Suprapubic skin (tissue), 4 donors: ENCODE measurements at places on chromosomes 7 and 10.

GRCh38 chr7:77537778-77538280 is 734 bp downstream of the PTPN12 start:
- peak; percentile 72 for DNase-seq

- DNase-seq, result no peak
Measured at GRCh38 chr7:137836541-137836940, 10.2 kb downstream of the DGKI start.

GRCh38 chr7:41045556-41046123 is 657.2 kb downstream of the INHBA start:
- no peak for DNase-seq

- DNase-seq, result no peak
Measured at GRCh38 chr10:70830164-70830563, 14.4 kb downstream of the SGPL1 start.

DNA sequence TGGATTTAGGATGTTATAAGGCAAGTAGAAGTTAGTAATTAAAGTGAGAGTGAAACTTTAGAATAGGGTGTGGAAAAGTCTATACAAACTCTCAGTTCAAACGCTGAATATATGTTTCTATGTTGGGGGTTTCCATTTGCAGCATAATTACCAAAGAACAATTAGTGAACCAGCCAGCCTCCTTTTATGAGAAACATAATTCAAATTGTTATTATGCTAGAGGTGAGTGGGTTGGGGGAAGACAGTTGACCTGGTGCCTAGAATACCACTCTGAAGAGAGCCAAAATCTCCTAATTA is 435.8 kb downstream of the MDFIC start:
- no peak for DNase-seq

- no peak for DNase-seq
Measured at GRCh38 chr7:43880596-43880995, 11.3 kb upstream of the MRPS24 start.

GRCh38 chr10:107553470-107553869 is 389.0 kb upstream of the SORCS1 start:
- DNase-seq, result no peak

DNA sequence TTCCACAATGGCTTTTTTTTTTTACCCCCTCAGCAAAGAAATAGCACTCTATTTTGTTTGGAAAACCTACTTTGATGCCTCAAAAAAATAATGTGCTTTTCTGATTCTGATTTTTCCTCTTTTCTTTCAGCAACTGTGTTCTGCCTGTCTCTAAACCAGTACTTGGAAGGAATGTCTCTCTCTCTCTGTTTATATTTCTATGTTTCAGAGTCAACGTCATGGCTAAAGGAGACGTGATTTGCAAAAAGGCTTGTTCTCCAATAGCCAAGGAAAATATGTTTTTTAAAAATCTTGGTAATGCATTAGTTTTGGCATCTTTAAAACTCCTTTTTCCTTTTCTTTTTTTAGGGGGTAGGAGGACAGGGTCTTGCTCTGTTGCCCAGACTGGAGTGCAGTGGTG is 56.0 kb upstream of the SDK1 start:
- DNase-seq, result no peak

- DNase-seq, result no peak
Measured at GRCh38 chr10:101292194-101293006, 61.6 kb upstream of the BTRC start.

DNA sequence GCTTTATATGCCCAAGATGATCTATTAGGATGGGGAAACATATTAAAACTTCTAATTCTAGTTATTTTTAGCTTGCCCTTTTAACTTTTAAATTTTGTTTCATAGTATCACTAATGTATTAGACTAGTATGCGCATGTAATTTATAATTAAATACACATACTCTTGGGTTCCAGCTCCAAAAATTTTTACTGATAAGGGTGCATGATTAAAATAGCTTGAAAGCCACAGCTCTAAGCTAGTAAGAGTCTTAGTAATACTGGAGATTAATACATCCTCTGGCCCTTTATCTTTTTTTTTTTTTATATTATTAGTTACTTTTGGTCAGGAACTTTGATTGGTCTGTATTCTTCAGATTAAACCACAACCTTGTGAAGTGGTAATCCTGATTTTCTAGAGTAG is 53.6 kb downstream of the ATXN7L1 start:
- DNase-seq, result no peak

GRCh38 chr10:51422311-51423120 is 276.9 kb downstream of the CSTF2T start:
- DNase-seq, result no peak

DNA sequence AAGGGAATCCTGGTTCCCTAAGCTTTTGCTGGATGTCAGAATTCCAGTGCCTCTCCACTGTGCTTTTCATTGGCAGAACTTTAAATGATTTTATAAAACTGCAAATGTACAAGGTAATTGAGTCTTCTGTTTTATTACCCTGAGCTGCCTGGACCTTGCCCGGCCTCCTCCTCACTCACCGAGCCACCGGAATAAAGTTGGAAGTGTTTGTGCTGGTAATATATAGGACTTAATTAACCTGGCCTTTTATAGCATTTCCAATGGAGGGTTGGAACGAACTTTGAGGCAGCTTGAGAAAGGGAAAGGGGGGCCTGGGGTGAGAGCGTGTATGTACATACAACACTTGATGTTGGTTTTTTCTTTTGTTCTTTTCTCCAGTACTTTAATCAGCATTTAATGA is 43.4 kb downstream of the ZNF503 start:
- DNase-seq, result peak; percentile 7

DNA sequence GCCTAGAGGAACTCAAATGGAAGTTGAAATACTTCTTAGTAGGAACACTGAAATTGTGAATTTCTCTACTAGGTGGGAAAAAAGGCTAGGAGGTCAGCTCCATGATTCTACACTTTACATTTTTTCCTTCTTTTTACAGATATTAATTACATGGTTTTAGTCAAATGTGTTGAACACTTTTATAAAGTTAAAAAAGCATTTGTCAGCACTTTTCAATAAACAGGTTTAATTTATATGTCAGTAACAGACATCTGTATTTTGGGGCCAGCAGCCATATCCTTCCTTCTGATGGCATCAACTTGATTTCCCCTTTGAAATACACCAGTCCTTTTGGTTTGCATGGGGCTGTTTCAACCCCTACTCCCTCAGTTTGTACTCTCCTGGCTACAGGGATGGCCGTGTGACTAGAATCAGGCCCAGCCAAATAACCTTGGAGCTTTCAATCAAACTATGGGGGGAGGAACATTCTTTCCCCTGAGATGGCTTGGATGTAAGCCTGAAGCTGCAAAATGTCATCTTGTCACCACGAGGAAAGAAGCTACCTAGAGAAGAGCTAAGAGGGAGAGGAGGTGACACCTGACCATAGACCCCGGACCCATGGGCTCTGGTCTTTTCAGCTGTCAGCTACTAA is 171.0 kb upstream of the NEBL start:
- DNase-seq, result no peak

DNA sequence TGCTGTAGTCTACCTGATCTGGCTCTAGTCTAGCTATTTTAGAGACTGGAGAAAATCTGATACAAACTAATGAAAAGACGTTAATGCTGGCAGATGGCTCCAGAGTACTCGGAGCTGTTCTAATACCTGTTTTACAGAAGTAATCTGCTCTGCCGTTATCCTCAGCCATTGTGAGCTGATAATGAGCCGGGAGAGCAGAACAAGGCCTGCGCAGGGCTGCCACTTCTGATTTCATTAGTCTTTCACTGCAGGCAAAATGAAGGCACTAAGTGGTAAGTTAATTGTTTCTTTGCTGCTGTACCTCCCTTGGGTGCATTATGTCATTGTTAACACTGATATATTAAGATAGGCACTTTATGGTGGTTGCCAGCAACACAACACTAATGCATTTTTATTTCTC is 456.4 kb upstream of the PFKP start:
- no peak for DNase-seq

DNA sequence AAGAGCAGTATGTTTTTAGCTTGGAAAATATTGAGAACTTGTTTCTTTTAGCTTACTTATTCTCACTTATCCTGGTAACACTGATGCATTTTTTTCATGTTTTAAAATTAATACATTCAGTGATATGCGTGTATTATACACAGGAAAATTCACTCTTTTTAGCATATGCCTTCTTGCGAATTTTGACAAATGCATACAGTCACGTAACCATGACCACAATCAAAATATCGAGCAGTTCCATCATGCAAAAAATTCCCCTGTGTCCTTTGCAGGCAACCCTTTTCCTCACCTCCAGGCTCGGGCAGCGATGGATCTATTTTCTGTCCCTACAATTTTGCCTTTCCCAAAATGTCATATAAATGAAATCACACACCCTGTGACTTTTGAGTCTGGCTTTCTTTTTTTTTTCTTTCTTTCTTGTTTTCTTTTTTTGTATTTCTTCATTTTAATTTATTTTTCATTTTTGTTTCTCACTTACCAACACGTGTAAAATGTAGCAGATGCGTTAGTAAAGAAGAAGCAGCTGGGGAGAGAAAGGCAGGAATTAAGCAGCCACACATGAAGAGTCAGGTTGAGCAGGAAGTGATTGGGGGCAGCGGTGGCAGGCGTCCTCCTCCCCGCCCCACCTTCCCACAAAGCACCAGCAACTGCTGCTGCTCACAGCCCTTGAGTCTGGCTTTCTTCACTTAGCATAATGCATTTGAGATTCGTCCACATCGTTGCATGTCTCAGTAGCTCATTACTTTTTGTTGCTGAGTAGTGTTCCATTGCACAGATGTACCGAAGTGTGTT is 29.9 kb downstream of the ADRB1 start:
- no peak for DNase-seq

DNA sequence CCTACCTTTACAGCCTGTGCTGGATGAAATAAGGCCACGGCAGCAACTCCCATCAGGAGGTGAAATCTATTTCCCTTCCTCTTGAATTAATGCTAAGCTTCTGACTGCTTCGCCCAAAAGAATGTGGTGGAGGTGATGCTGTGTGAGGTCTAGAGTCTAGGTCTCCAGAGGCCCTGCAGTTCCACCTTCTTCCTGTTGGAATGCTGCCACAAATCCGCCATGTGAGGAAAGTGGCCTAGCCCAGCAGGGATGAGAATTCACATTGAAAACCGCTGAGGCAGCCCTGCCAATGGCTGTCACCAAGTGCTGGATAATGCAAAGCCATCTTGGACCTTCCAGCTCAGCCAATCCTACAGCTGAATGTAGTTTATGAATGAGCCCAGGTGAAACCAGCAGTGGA is 28.0 kb downstream of the RHOBTB1 start:
- DNase-seq, result no peak

GRCh38 chr7:115779561-115779960 is 251.0 kb downstream of the TFEC start:
- no peak for DNase-seq

GRCh38 chr7:87000344-87000743 is 59.1 kb downstream of the ELAPOR2 start:
- DNase-seq, result no peak

- DNase-seq, result no peak
Measured at GRCh38 chr10:121615435-121615793, 17.2 kb upstream of the FGFR2 start.

GRCh38 chr10:104966563-104967297 is 325.6 kb downstream of the SORCS3 start:
- no peak for DNase-seq

DNA sequence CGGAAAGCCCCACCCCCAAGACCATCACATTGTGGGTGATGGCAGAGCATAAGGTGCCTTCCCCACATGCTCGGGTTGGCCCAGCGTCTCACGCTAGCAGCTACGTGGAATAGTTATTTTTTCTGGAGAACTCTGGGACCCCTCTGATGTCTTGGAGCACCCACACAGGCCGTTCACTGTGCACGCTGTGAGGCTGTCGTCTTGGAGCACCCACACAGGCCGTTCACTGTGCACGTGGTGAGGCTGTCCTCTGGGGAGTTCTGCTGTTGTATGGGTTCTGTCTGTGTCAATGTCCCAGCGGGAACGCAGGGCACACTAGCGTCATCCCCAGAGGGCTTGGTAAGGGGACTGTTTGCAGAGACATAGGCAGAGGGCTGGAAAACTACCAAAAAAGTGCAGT is 38.8 kb upstream of the FAM20C start:
- no peak for DNase-seq

DNA sequence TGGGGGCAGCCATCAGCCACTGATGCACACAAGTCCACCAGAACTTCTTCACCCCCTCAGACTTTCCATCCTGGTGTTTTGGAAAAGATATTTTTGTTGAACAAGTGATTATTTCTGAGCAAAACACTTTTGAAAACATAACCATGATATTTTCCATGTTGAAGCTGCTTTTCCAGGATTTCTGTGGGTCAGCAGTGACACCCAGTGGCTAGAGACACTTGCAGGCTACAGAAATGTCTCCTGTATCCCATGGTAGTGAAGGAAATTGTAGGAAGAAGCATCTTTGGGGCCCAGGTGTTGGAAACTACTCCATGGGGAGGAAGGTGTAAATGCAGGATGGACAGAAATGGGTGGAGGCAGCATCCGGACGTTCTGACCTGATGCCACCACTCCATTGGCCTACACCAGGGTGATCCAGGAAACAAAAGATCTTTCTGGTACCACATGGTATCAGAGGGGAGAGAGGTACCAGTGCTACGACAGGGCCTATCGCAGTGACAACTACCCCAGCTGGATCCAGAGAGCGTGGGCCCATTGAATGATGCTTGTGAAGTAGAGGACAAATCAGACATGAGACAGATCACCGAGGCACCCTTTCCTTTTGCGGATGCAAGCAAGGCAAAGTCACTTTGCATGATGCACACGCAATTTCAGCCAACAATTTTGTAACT is 111.7 kb upstream of the COBL start:
- DNase-seq, result no peak

GRCh38 chr10:121823993-121824463 is 103.8 kb downstream of the ATE1 start:
- no peak for DNase-seq

DNA sequence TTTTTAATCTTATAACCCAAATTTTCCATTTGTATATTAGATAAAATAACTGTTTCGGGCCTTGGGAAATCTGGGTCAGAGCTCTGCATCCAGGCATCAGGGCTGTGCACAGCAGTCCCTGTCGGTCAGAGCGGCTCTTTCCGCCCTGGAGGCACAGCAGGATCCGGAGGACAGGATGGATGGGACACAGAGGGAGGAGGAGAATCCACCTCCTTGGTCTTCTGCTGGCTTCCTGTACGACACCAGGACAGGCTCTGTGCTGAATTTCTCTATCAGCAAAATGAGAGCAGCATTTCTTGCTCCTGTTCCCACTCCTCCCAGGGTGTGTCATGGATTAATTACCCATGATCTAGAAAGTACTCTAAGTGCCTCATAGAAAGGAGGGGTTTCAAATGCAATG is 254.9 kb downstream of the SKAP2 start:
- no peak for DNase-seq

GRCh38 chr7:21300692-21301091 is 127.2 kb upstream of the SP4 start:
- no peak for DNase-seq

DNA sequence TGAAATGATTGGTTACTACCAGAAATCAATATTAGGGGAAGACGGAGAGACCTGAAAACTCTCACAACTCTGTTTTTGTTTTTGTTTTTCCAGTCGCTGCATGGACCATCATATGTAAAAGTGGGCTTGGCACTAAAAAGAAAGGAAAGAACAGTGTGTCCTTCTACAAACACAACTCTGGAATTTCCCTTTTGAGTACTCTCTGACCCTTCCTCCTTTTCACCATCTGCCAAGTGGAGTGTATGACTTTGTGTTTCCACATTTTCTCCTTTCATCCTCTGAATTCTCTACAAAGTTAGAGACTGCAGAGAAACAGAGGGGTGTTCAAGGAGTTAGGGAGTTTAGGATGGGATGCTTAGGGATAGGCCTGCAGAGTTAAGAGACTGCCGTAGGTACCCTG is 92.0 kb downstream of the MDFIC start:
- DNase-seq, result no peak

GRCh38 chr7:121279060-121279620 is 49.7 kb upstream of the WNT16 start:
- DNase-seq, result no peak
